ENCODE measurements at places on chromosomes 2 and 18. TPM values are rescaled to one million over a fixed set of nuclear protein-coding genes. Genes with fewer than 3 reads are reported as not detected.

The CCDC121 gene
- total RNA-seq, result 11.1 TPM

The VIL1 gene
- total RNA-seq, result not detected

DNA sequence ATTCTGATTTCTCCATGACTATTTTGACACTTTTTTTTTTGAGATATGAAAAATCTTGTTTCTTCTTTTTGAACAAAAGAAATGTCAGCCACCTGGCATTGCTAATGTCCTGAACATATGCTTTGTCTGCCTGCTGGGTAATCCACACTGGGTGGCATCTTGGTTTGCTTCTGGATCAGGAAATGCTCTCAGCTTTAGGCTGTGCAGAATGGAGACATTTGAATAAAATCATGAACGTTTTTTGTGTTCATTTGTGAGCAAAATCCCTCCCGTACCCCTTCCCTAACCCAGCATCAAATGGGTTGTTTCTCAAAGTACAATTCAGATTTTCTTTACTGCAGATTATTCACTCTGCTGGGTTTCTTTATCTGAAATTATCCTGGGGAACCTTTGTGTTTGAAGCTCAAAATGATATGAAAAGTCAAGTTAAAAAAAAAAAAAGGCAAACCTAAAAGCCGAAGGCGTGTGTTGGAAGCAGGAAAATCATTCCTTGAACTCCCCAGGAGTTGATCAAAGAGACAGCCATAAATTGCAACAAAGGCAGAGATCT lies 53.4 kb upstream of the KLF7 start:
- no peak for DNase-seq

DNA sequence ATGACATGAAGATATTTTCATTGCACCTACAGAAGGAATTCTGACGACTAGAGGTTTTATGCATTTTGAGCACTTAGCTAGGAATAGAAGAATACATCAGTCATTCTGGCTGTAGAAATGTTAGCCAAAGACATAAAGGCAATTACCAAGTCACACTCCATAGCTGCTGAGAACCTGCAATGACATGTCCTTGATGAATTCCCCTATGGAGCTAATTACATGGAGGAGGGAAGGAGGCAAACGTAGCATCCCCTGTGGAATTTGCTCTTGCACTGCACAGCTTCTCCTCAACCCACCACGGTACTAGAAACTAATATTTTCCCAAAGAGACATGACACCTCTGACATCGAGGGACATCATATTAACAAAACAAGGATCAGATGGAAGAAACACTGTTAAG lies 174.0 kb upstream of the SESTD1 start:
- DNase-seq, result no peak

GRCh38 chr2:34656632-34657031 lies 1057.5 kb upstream of the FAM98A start:
- DNase-seq, result no peak

DNA sequence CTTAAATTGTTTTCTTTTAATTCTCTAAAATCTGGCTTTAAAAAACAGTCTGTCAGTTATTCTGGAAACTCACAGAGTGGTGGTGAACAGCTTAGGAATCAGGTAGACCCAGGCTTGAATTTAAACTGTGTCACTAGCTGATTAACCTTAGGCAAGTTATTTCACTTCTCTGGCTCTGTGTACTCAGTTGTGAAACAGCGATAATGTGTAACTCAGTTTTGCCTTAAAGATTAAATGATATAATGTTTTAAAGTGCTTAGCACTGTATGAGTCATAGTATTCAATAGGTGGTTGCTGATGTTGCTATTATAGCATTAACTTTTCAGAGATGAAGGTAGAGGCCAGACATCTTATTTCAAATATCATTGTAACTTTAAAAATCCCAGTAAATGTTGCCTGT lies 40.7 kb downstream of the PKP4 start:
- no peak for DNase-seq

DNA sequence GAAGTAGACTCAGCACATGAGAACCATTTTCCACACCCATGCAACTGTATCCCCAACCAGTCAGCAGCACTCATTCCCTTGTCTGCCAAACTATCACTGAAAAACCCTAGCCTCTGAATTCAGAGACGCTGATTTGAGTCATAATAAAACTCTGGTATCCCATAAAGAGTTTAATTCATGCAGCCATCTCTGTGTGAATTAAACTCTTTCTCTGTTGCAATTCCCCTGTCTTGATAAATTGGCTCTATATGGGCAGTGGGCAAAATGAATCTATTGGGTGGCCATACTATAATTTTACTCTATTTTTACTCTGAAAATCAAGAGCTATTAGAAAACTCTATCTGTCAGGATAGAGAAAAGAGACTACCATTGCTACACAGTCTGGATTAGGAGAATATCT lies 40.6 kb upstream of the TWSG1 start:
- no peak for DNase-seq

DNA sequence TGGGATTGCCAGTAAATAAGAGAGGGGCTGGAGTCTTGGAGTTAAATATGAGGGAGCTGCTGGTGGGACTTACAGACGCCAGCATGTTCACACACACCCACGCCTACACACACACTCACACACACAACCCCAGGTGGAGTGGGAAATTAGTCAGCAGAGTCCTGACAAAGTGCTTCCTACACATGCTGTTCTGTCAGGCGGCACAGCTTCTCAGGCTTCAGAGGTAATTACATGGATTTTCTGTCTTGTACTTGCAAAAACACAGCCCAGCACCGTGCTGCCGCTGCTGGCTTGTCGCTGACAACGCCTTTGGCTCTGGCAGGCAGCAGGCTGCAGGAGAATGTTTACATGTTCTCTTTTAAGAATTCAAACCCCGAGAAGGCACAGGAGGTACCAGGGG lies 1186.3 kb upstream of the CELF4 start:
- DNase-seq, result no peak

- DNase-seq, result no peak
Observed at GRCh38 chr2:30798536-30798991, 8.7 kb downstream of the CAPN13 start.
